Activated CD4-positive, alpha-beta T cell treated with anti-CD3 and anti-CD28 coated beads, Interleukin-2, amount 10 ng/mL, durations not matched to agents 24 days and 14 days (primary cell): ENCODE measurements at places on chromosomes 11 and 22. TPM values are rescaled to one million over a fixed set of nuclear protein-coding genes. Genes with fewer than 3 reads are reported as not detected.

Gene IL10RA
- 86.6 and 89.9 TPM in 2 replicates for total RNA-seq

- DNase-seq = no peak
Measured at GRCh38 chr22:21970037-21970799, 12.4 kb downstream of the TOP3B start.

Gene OR52I2
- total RNA-seq = not detected in 2 replicates

DNA sequence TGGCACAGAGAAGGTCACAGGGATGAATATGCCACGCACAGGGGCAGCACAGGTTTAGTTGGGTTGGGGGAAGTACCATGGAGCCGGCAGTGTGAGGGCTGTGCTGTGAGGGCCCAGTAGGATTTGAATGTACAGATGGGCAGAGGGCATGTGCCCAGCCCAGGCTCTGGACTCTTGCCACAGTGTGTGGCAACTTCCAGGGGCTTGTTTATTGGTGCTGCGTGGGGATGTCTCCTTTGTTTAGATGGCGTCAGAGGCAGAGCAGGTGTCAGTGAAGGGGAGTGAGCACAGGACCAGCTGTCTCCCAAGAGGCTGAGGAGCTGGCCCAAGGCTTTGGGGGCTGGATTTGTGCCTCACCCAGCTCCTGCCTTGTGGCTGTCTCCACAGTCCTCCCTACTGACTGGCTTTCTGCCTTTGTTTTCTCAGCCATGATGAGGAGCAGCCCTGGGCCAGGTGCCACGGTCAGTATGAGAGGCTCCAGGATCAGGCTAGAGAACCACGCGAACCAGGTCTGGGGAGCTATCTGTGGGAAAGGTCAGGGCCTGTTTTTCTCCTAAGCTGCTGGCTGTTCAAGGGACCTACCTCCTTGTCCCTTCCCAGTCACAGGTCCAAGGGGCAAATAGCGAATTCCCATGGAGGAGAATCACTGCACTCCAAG lies 21.9 kb downstream of the SUN2 start:
- DNase-seq = no peak

DNA sequence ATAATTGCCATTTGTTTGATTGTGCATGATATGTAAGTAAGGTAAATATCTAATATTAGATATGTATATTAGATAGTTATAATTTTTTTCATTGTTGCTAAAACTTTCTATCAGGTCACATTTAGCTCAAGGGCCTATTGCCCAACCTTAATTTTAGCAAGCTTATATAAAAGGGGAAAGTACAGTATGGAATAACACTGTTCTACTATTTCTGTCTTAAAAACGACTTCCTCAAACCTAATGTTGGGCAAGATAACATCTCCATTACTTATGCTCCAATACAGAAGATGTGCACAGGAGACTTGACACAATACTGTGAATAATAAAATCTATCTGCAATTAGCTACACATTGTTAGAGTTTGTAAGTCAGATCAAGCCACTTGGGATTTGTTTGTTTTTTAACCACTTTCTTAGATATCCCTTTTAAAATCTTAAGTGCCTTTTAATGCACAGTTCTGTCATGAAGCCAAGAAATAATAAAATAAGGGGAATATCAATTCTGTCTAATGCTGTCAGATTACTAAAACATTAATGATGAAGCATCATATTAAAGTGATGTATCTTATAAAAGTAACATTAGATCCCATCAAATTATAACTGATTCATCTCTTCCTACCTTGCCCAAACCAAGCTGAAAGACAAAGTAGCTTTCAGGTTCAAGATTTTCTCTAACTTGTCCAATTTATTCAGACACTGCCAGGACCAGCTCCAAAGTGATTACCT lies 98.1 kb downstream of the SIK3 start:
- no peak for DNase-seq

GRCh38 chr11:59857439-59858434 lies 8.6 kb downstream of the TCN1 start:
- DNase-seq = peak; percentile 67

DNA sequence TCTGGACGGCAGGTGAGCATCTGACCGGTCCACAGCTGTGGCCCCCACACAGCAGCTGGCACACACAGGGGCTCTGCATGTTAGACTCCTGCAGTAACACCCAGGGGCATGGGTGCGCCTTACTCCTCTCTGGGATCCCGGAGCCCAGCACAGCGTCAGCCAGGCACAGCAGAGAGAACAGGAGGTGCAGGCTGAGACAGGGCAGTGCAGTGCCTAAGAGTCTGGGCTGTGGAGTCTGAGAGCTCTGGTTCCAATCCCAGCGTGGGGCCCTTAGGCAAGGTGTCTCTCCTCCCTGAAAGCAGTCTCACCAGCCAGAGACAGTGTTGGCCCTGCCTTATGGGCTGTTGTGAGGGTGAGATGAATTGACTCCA lies 2.3 kb downstream of the NUDT8 start:
- no peak for DNase-seq

Gene CUL5
- 38.0 and 40.1 TPM in 2 replicates for total RNA-seq

Gene KRTAP5-1
- not detected in 2 replicates for total RNA-seq

Gene LMO2
- not detected in 2 replicates for total RNA-seq

DNA sequence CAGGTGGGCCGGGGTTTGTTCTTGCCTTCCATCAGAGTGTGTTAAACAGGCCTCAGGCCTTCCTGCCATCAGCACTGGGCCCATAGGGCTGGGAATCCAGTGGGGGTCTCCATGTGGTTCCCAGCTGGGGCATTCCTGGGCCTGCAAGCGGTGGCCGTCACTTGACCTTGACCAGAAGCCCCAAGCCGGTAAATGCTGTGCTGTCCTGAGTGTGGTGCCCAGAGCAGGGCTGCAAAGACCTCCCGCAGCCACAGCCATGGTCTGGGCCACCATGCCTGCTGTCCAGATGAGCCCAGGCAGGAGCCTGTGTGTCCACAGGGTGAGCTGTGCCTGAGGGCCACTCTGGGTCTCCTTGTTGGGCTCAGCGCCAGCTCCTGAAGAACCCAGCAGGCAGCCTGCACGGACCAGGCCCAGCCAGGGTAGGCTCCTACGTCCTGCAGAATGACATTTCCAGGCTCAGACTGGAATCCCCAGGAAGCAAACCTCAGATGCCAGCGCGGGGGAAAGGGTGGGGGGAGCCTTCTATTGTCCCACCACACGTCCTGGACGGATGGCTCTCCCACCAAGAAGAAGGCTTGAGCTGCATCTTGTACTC lies 117.3 kb downstream of the KCNQ1OT1 start:
- DNase-seq = no peak

Gene HPS5
- total RNA-seq = 20.5 and 24.5 TPM in 2 replicates

DNA sequence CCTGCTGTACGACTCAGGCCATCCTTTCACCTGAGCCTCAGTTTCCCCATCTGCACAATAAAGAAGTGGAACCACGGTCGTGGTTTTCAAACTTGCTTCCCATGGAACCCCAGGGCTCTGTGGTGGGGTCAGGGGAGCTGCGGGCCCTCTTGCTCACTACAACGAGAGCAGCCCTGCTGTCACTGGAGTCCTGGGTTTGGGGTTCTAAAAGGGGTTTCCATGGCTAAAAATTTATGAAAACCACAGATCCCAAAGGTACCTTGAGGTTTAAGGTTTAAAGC lies 45.4 kb upstream of the CARS1 start:
- DNase-seq = no peak

GRCh38 chr22:46641811-46642266 lies 21.7 kb downstream of the GRAMD4 start:
- DNase-seq = no peak

Gene OR4A16
- total RNA-seq = not detected in 2 replicates

- DNase-seq = no peak
Measured at GRCh38 chr11:122777343-122777742, 61.0 kb upstream of the CRTAM start.

- no peak for DNase-seq
Measured at GRCh38 chr11:75507571-75507970, 18.2 kb downstream of the GDPD5 start.

GRCh38 chr11:128343870-128344269 lies 243.5 kb downstream of the ETS1 start:
- peak; percentile 72 for DNase-seq

DNA sequence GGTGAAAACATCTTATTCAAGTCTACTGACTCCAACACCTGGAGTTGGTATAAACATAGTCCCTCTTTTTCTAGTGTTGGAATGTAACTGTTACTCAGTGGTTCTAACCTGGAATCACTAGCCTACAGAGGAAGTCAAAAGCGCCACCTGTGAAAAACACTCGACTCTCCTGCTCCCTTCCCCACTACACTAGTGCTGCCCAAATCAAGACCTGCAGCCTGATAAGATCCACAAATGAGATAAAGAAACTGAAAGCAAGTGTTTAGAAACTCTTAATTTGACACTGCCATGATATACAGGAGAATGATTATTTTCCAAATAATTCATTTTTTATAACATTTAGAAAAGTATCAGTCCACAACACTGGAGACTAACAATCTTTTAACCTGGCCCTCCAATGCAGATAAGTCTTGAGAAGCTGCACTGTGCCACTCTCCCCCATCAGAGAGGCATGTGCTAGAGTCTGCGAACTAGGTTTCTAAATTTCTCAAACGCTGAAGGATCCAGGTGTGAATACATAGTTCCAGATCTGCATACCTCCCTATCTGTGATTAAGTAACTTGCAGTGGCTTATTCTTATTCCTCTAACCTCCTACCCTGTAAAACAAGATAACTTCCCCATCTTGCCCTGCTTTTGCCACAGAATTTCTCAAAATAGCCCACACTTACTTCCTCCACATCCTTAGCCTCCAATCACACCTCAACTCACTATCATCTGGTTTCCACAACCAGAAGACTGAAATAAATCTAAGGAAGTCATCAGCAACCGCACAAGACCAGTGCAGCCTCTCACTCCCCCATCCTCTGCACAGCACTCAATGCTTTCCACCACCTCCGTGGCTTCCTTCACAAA lies 88.1 kb downstream of the RRAS2 start:
- peak; percentile 80 for DNase-seq

- DNase-seq = no peak
Measured at GRCh38 chr11:95296165-95296564, 65.2 kb upstream of the SESN3 start.

Gene CHADL
- 0.33 and 0.47 TPM in 2 replicates for total RNA-seq

Gene VSIG10L2
- not detected in 2 replicates for total RNA-seq

Gene TMEM191C
- 0.50 and 0.54 TPM in 2 replicates for total RNA-seq
